ENCODE measurements at places on chromosomes 5 and 9. TPM values are rescaled to one million over a fixed set of nuclear protein-coding genes. Genes with fewer than 3 reads are reported as not detected.

The FAM221B gene
- not detected for total RNA-seq

The HOMER1 gene
- total RNA-seq, result 1.7 TPM

The EIF4E1B gene
- total RNA-seq, result not detected

The FOXD4L6 gene
- total RNA-seq, result not detected

The AK6 gene
- 25.3 TPM for total RNA-seq

The INSYN2B gene
- not detected for total RNA-seq

The FOXD4 gene
- 0.30 TPM for total RNA-seq

The OXCT1 gene
- total RNA-seq, result 34.1 TPM

The SMIM33 gene
- total RNA-seq, result 1.1 TPM

The CEMIP2 gene
- total RNA-seq, result 89.4 TPM

The PITX1 gene
- total RNA-seq, result not detected

The TAF11L5 gene
- not detected for total RNA-seq
